ENCODE measurements at places on chromosomes 16 and 17.

GRCh38 chr16:62035115-62036092, 834 bp downstream of the CDH8 start:
- DNase-seq, result no peak

- no peak for DNase-seq
Observed at GRCh38 chr16:70608521-70608920, 37.8 kb upstream of the IL34 start.

GRCh38 chr17:63309021-63309420, 137.1 kb downstream of the CYB561 start:
- DNase-seq, result no peak

DNA sequence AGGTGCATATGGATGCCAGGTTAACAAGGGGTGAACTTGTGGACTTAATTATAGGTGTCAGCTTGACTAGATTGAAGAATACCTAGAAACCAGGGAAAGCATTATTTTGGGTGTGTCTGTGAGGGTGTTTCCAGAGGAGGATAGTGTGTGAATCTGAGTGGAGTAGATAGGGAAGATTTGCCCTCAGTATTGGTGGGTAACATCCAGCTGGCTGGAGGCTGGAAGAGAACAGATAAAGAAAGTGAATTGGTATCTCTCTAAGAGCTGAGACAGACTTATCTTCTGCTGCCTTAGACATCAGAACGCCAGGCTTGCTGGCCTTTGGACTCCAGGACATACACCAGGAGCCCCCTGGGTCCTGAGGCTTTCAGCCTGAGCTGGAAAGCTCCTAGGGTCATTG, 75.2 kb downstream of the CDRT15 start:
- no peak for DNase-seq

- no peak for DNase-seq
Observed at GRCh38 chr17:14780097-14780651, 479.3 kb downstream of the HS3ST3B1 start.

DNA sequence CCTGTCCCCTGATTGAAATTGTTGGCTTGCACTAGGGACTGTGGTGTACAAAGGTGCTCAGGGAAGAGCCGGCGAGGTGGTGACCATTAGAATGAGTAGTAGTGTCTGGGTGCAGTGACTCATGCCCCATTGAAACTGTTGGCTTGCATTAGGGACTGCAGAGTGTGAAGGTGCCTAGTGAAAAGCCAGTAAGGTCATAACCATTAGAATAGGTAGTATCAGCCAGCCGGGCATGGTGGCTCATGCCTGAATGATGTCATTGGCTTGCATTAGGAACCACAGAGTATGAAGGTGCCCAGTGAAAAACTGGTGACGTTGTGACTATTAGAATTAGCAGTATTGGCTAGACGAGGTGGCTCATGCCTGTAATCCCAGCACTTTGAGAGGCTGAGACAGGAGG, 78.9 kb downstream of the ABCC6 start:
- no peak for DNase-seq

GRCh38 chr17:63537991-63538692, 12.1 kb upstream of the DCAF7 start:
- DNase-seq, result peak; percentile 28

DNA sequence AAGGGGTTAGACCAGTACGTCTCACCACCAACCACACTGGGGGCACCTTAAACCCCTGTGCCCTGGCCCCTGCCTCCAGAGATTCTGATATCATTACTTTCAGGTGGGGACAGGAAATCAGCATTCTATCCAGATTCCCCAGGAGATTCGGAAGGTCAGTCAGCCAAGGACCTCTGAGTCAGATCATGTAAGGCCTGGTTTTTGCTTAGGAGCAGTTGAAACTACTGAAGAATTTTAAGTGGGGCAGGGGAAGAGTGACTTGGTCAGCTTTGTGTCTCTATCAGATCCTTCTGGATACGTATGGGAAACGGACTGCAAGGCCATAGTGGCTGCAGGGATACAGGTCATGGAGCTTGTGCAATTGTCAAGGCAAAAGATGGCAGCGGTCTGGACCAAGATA, 9.0 kb downstream of the EMP2 start:
- no peak for DNase-seq

Measured in activated T-cell treated with anti-CD3 and anti-CD28 coated beads, Interleukin-2, amount 50 U/mL, for 48 hours (primary cell).